ENCODE measurements at places on chromosomes 1 and 21.

DNA sequence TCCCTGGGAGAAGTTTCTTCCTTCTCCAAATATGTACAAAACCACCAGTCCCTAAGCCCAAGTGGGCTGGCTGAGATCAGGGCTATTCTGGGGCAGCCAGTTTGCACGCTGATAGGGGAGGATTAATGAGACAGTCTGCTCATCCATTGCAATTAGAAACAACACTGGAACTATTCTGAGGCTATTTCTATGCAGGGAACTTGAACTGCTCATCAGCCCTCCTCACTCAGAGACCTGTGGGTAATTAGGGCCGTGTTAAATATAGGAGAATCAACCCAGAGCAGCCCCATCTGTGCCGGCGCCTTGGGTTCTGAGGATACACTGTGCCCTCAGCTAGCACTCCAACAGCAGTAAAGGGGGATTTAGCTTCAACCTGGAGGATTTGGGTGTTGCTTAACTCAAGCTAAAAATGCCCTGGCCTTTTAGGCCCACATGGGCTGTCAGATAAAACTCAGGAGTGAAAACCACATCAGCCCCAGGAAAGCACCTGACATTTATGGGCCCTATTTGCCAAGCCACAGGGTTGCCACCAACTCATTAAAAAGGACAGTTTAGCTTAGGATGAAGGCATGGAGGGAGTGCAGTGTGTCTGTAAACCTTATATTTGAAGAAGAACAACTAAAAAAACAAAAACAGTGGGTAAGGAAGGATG, 53.9 kb downstream of the DUSP10 start:
- DNase-seq = no peak

DNA sequence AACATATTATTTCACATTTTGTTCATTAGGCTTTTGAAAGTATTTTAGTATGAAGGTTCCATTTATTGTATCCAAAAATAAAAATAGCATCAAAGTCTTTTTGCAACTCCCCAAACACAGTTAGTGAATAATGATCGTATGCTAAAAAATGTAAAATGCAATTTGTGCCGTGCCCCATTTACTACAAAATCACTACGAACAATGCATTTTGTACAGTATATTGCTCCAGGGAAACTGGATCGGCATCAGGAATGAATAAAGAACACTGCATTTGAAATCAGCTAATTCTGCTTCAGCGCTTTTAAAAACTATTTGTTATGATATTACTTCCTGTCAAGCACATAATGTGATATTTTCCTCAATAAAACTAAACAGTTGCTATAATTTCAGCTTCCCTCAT, 547.8 kb downstream of the DPYD start:
- DNase-seq = no peak

DNA sequence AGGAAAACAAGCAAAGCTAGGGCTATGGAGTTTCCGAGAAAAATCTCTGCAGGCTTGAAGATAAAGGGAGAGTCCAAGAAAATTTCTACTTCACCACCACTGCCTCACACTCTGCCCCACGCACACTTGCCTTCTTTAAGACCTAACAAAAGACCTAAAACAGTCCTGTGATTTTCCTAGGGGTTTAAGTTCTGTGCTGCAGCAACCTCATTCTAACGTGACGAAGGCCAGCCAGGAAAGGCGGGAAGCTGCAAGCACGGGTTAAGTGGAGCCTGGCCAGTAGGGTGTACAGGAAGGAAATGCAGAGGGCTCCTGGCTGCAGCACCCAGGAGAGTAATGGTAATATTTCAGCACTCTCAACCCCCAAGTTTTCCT, 1.5 kb downstream of the SPATA6 start:
- no peak for DNase-seq

GRCh38 chr1:65762081-65762862, 30.4 kb upstream of the PDE4B start:
- no peak for DNase-seq

GRCh38 chr21:15192243-15192642, 127.4 kb upstream of the NRIP1 start:
- DNase-seq = peak; percentile 70

All from large intestine (tissue), 12 donors.